ENCODE measurements at places on chromosomes 7 and 10.

- no peak for DNase-seq
These were observed 30.8 kb downstream of the UNCX start for GRCh38 chr7:1263391-1263951.

GRCh38 chr10:114911052-114911711 is 26.8 kb upstream of the TRUB1 start:
- no peak for DNase-seq

- DNase-seq: no peak
These were observed 40.3 kb downstream of the ANKRD7 start for GRCh38 chr7:118264836-118265235.

DNA sequence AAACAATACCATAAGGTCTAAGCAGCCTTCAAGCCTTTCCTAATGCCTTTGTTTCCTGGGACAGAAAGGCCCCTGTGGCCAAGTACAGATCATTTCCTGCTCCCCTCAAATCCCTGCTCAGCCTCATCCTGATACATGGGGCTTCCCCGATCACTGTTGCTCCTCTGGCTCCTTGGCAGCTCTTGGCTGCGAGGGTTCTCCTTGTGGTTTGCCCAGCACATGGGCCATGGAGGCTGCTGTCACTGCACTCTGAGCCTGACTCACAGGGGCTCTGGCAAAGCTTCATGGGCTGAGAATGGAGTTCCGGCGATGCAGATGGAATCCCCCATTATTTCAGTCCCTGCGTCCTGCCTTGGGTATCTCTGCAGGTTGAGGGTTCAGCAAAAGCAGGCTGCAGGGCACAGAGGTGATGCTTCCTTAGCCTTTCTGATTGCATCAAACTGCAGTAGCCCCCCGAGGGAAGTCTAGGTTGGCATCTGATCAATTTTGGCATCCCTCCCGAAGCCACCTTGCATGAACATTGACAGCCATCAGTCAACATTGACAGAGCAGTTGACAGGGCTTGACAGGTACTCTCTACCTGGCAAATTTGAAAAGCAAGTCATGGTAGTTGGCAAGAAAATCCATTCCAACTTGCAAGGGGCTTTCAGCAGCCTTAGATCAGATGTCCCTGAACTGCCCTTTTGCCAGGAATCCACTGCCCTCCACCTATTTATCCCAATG is 168.6 kb downstream of the GFRA1 start:
- DNase-seq: no peak

GRCh38 chr10:78853864-78854263 is 214.9 kb upstream of the ZMIZ1 start:
- no peak for DNase-seq

DNA sequence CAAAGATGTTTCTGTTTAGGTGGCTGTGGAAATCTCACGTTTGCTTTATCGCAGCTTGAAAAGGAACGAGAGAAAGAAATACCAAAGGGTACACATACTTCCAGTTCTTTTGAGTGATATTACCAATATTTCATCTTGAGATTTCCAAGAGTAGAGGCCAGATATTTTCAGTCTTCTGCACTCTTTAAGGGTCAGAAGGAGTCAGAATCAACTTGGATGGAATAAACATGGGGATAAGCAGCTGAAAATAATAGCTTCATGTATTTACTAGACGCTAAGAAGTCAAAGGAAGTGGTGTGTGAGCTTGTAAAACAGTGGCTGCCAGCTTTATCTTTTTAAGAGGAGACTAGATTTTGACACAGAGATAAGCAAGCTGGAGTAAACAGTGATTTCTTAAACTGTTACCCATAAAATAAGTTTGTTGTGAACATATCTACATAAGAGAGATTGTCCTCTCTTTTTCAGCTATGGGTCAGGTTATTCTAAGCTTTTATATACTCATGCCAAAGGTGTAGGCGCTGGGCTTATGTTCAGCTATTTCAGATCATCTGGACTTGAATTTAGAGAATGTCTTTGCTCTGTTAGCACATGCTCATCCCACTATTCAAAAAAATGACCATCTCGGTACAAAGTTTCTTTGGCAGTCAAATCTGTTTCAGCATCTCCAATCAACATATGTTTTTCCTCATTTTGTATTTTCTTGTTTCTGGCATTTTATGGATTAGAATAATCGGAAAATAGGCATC is 170.8 kb upstream of the TCF7L2 start:
- no peak for DNase-seq

DNA sequence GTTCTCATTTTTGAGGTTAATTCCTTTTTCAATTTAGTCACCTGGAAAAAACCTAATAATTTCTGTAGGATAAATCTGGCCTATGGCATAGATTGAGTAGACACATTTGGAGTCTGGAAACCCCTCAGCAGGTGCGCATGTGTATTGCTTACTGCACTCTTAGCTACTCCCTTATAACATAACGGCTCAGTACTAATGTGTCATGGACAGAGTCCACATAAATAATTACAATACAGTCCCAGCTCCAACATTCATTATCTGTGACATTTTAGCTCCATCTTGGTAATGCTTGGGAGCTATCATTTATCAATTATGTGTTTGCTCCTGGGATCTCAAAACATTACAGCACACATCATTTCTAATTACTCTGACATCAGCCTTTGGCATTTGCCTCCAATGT is 33.2 kb downstream of the POM121L12 start:
- DNase-seq: no peak

DNA sequence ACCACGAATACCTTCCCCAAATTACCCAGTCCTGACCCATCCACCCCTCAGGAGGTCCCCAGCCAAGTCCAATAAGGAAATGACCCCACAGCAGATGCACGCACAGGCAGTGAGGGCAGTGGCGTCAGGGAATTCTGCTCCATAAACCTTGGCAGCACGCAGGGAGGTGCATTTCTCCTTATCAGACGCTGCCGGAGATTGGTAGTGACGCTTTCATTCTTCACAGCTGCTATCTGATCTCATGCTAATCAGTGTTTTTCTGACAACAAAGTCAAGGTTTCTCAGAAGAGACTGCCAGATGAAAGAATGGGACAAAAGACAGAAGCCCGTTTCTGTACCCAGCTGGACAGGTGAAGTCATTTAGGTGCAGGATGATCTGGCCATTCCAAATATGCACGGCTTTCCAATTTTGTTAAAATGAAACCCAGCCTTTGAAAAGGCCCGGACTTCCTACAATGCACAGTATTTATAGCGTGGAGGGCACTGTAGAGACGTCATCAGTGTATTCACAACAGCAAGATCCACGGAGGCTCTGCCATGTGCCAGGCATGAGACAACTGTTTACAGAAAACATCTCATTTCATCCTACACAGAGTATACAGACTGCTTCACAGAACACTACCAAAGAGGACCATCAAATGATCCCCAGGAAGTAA is 35.3 kb downstream of the DIP2C start:
- DNase-seq: peak; percentile 69

GRCh38 chr7:68914006-68914405 is 684.3 kb upstream of the AUTS2 start:
- DNase-seq: no peak

DNA sequence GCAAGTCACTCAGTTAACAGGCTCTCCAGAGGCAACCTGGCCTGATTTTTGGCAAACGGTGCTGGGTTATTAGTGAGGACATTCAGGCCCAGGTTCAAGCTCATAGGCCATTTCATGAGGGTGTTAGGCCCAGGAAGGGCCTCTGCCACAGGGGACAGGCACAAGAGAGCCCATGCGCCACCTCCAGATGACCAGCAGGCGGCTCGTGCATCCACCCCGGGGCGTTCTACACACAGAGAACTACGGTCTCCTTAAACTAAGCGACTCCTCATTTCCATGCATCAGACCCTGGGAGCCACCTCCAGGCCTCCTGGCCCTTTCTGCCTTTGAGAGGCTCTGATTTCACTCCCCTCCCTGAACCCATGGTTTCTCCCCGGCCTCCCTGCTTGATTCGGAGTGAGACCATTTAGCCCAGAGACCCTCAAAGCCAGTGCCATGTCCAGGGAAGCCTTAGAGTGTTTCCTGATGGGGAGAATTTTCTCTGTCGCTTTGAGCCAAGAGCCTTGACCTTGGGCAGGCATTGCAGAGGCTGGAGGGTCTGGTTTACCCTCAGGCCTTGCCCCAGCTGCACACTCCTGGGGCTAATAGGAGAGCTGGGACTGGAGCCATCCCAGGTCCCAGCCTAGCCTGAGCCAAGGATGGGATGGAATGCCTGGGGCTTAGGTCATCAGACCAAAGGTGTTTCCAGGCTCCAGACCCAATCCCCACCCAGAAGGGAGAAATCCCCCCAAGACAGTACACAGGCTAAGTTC is 188.0 kb downstream of the GRID1 start:
- peak; percentile 54 for DNase-seq

- DNase-seq: no peak
These were observed 201.9 kb upstream of the PTER start for GRCh38 chr10:16234916-16235315.

- DNase-seq: no peak
These were observed 430 bp downstream of the PON3 start for GRCh38 chr7:95395755-95396135.

DNA sequence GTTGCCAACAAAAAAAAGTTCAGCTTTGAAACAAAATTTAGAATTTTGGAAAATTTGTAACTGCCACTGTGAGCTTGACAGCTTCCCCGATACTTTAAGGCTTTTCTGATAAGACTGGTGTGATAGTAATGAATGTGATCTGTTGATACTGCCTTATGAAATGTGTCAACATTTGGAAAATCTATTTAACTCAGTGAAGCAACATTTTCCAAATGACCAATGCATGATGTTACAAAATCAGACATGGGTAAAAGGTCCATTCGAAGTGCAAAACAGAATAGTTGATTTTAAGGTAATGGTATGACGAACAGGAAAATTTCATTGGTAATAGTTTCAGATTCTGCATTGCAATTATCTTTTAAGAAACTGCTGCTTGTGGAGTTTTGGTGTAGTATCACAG is 175.4 kb downstream of the SEM1 start:
- no peak for DNase-seq

GRCh38 chr10:3887885-3888476 is 103.0 kb upstream of the KLF6 start:
- DNase-seq: no peak

DNA sequence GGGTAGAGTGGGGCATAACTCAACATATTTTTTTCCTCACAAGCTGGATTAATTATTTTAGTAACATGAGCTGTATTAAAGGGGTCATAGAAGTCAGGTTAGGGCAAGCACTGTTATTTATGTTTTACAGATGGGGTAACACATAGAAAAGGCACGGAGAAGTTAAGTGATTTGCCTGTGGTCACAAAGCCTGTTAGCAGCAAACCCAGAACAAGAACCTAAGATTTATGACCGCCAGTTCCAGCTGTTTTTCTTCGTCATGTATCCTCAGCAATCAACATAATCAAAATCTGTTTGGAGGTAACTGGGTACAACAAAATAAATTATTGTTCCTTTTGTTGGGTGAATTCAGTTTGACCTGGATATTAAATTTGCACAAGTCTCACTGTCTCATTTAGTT is 57.2 kb upstream of the BET1 start:
- no peak for DNase-seq

Data from globus pallidus (tissue), 1 donor.